Stimulated activated CD4-positive, alpha-beta T cell treated with anti-CD3 and anti-CD28 coated beads, Interleukin-12 subunit alpha, Interleukin-12 subunit beta, amount 100 ng/mL, for 48 hours (primary cell): ENCODE measurements at places on chromosomes 2 and 18.

DNA sequence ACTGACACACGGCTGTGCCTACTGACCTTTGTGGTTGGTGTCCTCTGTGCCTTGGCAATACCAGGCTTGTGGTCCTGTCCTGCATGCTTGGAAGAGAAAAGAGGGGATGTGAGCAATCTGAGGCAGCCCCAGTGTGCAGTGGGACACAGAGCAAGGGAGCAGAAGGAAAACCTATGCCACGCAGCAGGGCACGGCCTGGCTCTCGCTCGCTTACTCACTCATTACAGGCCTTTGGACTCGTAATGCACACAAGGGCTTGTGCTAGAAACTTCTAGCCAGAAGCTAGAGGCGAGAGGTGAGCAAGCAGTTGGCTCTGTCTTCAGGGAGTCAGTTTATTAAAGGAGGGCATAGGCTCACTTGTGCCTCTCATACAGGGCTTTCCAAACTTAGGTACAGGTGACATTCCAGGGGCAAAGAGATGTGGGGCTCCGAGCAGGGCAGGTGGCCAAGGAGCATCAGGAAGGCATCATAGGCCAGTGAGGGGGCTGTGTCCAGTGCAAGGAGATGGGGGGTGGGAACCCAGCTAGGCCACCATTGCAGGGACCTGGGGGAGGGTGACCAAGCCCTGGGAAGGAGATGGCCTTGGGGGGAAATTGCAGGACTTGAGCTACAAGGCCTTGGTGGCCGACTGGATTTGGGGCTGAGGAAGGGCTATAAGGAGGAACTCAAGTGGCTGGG, 100.8 kb downstream of the DYSF start:
- DNase-seq = no peak

- no peak for DNase-seq
Measured at GRCh38 chr2:85257970-85258605, 69.7 kb downstream of the TGOLN2 start.

- no peak for DNase-seq
Measured at GRCh38 chr18:80115035-80115434, 6.0 kb downstream of the ADNP2 start.

DNA sequence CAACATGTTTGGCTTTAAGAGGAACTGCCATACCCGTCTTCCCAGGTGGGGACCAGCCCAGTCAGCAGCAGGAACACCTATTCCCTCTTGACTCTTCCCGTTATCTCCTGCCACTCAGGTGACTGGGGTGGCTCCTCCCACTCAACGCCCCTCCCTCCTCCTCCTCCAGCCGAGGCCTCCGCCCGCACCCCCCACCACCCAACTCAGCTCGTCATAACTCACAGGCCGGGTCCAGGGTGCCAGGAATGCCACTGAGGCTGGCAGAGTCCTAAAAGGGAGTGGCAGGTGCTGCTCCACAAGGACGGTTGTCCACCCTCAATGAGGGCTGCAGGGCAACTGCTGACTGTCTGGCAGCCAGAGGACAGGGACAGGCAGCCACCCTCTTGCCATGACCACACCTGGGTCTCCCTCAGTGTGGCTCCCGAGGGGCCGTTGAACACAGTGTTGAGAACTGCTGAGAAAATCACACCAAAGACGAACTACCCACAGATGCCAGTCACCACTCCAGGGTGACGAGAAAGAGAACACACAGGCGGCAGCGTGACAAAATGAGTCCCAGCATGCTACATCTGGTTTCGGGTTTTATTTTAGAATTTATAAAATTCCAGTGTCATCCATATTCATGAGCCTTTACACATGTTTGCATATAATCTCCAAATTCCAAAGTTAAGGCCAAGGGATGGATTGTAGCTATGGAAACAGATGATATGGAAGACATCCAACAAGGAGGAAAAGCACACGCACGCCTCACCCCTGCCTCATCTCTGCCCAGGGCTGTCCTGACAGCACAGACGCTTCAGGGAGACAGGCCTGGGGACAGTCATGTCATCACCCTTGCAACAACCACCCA, 38.5 kb downstream of the ANO7 start:
- DNase-seq = no peak

- DNase-seq = no peak
Measured at GRCh38 chr2:197071790-197072436, 145.4 kb upstream of the PGAP1 start.

DNA sequence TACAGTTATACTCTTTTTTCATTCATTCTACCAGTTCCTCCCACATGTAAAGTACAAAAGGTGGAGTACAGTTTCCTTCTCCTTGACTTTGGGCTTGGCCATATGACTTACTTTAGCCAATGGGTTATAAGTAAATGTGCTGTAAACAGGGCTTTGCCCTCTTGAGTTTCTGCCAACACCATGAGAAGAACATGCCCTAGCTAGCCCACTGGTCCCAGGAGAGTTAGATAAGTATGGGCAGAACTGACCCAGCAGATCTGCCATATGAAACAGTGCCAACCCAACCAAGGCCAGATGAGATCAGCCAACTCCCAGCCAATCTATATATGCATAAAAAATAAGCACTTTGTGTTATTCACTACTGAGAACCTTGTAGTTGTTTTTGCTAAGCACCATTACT, 25.5 kb downstream of the ZC3H8 start:
- DNase-seq = no peak

DNA sequence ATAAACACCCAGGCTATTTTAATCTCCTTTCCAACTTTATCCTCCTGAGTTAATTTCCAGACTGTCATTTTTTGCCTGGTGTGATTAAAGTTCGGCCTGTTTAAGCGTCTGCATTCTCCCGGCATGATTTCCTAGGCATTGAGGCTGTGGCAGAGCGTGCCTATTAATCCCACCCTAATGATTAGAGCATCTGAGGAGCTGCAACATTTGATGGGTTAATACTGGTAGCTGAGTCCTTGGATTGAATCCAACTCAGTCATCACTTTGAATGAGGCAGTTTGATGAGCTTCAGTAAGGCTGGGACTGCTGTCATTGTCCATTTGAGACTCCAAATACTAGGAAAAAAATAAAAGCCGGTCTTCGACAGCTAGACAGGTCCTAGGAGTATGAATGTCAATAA, 882.5 kb downstream of the SLC4A3 start:
- no peak for DNase-seq

- no peak for DNase-seq
Measured at GRCh38 chr2:105391763-105392662, 6.8 kb downstream of the FHL2 start.

GRCh38 chr2:190255676-190256075, 64.0 kb downstream of the HIBCH start:
- no peak for DNase-seq

- DNase-seq = no peak
Measured at GRCh38 chr18:79868811-79869541, 71.2 kb downstream of the KCNG2 start.

GRCh38 chr18:6561420-6561861, 146.7 kb upstream of the L3MBTL4 start:
- DNase-seq = no peak

DNA sequence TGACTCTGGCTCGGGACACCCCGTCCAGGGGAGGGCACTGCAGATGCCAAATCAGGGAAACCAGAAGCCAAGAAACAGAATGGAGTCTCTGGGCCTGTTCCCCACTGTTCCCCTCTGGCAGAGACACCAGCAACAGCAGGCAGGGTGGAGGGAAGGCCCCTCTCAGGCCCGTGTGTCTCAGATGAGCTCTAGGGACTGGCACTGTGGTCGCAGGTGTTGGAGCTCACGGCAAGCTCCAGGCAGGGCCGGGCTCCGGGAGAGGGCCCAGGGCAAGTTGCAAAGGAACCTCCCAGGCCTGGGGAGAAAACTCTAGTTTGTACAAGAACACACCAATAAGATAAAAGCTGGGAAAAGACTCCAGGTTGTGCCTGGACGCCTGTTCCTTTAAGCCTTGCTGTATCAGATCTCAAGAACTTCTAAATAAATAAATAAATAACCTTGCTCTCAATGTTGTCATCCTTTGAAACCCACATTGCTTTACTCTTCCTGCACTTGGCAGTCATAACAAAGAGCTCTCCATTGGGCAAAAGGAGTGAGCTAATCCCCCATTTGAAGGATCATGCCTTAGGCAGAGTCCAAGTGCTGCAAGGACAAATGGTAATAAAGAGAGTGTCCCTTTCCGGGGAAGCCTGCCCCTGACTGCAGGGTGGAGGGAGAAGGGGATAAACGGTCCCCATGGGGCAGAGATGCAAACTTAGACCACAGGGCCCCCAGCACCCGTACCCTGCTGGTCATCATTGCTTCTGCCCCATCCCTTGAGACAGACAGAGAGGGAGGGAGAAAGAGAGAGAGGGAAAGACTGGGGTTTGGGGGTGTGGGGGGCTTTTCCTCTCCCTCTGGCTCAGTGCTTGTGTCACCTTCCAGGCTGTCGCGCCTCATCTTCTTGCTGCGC, 33.3 kb downstream of the CNGA3 start:
- DNase-seq = no peak

DNA sequence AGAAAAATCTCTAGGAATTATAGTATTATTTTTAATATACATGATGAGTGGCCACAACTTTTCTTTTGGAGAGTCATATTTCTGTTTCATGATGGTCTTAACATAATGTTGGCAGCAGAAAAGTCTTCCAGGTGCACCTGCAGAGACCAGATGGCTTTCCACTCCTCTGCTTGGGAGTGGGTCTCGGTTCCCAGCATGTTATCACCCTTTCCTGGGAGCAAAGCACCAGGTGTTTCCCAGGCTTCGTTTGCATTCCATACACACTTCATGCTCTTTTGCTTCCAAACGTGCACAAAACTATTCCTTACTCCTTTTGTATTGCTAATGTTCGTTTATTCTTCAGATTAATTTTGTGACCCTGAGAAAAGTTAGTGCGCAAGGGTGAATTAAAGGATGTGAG, 305.2 kb downstream of the CDH2 start:
- no peak for DNase-seq

DNA sequence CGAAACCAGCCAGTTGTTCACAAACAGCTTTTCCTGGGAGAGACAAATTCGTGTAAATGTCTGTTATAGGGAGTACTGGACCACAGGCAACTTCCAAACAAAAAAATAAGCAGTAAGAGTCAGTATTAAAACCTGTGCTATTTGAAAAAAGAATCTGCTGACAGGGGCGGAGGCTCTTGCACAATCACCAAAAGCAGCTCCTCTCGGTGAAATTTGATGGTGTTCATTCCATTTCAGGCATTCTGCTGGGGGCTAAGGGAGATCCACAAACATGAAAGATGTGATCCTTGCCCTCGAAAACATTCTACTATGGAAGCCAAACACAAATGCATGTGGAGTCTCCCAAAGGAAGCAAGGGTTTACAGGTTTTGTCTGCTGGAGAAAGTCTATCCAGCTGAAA, 45.0 kb downstream of the TFCP2L1 start:
- DNase-seq = no peak

DNA sequence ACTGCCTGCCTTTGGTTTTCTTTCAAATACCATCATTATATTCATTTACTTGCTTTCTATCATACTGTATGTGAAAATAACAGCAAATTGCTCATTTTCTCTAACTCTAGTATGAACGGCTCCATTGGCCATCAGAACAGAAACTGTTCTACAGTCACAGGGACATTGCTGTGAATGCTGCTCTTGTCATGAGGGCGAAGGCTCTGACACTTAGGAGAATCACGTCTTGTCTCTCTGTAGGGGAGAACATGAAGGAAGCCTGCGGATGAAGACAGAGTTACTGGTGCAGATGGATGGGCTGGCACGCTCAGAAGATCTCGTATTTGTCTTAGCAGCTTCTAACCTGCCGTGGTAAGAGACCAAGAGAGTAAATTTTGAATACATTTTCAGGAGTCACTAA, 41.7 kb upstream of the ELOA2 start:
- DNase-seq = no peak

- DNase-seq = no peak
Measured at GRCh38 chr2:234911271-234911670, 40.5 kb upstream of the SH3BP4 start.

DNA sequence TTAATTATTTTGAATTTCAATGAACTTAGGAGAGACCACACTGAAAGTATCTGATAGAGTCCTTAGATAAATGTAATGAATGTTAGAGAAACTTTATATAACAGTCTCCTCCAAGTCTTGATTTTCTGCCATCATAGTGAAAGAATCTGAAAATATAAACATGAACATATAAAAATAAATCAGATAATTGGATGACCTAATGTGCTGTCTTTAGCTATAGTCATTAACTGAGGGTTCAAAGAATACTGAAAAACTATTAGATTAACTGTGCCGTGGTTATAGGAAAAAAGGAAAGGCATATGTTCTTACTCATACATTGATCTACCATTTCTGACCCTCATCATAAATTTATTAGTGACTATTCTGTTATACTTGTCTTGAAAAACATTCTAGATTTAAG, 47.0 kb upstream of the SPAG16 start:
- DNase-seq = no peak

DNA sequence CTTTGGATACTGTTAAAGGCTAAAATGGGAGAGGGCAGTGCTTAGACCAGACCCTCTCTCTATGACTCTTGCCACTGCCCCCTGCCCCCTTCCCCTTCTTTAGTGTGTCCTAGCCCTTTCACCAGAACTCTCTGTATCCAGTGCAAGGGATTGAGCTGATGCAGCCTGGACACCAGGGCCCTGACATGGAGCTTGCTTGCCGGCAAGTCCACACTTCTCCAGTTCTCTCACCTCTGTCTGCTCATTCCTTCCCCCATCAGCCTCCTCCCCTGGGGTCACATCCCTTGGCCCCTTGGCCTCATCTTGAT, 1.5 kb upstream of the WNT6 start:
- no peak for DNase-seq

DNA sequence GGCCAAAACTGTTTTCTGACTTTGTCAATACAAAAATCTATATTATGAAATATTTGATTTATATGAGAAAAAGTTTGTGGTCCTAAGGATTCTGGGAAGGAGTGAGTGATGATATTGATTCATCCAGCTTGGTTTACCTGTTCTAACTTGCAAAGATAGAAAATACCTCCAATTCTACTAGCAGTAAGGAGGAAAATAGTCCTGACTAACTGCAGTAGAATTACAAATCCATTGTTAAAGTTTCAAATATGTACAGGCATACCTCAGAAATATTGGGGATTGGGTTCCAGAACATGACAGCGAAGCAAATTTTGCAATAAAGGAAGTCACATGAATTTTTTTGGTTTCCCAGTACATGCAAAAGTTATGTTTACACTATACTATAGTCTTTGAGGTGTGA, 158.8 kb upstream of the CYRIA start:
- DNase-seq = no peak

- DNase-seq = no peak
Measured at GRCh38 chr2:159290289-159290907, 3.9 kb upstream of the WDSUB1 start.

- DNase-seq = no peak
Measured at GRCh38 chr2:177249038-177249437, 15.5 kb downstream of the NFE2L2 start.

GRCh38 chr2:132645722-132646539, 24.1 kb downstream of the LYPD1 start:
- no peak for DNase-seq

GRCh38 chr2:198137733-198138132, 333.3 kb downstream of the PLCL1 start:
- DNase-seq = no peak
